ENCODE measurements at places on chromosomes 16 and 17. TPM values are rescaled to one million over a fixed set of nuclear protein-coding genes. Genes with fewer than 3 reads are reported as not detected.

The CRISPLD2 gene
- total RNA-seq, result 6.5 TPM

The MEOX1 gene
- 1.2 TPM for total RNA-seq

The TEX14 gene
- total RNA-seq, result 0.24 TPM

The VPS25 gene
- 70.9 TPM for total RNA-seq

The DOC2A gene
- 0.20 TPM for total RNA-seq

The DNAI2 gene
- not detected for total RNA-seq

The HID1 gene
- total RNA-seq, result 3.1 TPM

The PKMYT1 gene
- total RNA-seq, result 16.9 TPM

The RGS11 gene
- 0.92 TPM for total RNA-seq

The USP7 gene
- total RNA-seq, result 87.3 TPM

The SLC9A5 gene
- 0.08 TPM for total RNA-seq

The GP1BA gene
- not detected for total RNA-seq

The ZG16 gene
- not detected for total RNA-seq

The KRTAP4-5 gene
- not detected for total RNA-seq

The PRKCB gene
- total RNA-seq, result 0.76 TPM

The MYH1 gene
- not detected for total RNA-seq

The TMC5 gene
- 5.0 TPM for total RNA-seq

The HES7 gene
- 0.40 TPM for total RNA-seq

The DHRS13 gene
- total RNA-seq, result 10.0 TPM

The CSH2 gene
- total RNA-seq, result not detected

The ADGRG1 gene
- total RNA-seq, result 93.7 TPM

The IKZF3 gene
- total RNA-seq, result 1.1 TPM

The HOXB5 gene
- total RNA-seq, result 0.16 TPM

The LDHD gene
- total RNA-seq, result 9.2 TPM

The CDH16 gene
- total RNA-seq, result 5.0 TPM

The P2RX1 gene
- total RNA-seq, result 0.68 TPM

The DPEP2 gene
- total RNA-seq, result 0.68 TPM

The MMP25 gene
- total RNA-seq, result 0.80 TPM

The MMP28 gene
- 14.5 TPM for total RNA-seq

The SULT1A2 gene
- total RNA-seq, result 0.32 TPM

The NOB1 gene
- total RNA-seq, result 59.9 TPM

The ABCA10 gene
- total RNA-seq, result 2.8 TPM

The XPO6 gene
- 82.7 TPM for total RNA-seq

The C17orf58 gene
- 5.9 TPM for total RNA-seq

The GSG1L gene
- not detected for total RNA-seq

The SPATA33 gene
- total RNA-seq, result 3.9 TPM

The NPIPA7 gene
- total RNA-seq, result 9.4 TPM

The ITGB4 gene
- total RNA-seq, result 134 TPM

The TP53TG3 gene
- total RNA-seq, result not detected

The TK1 gene
- 33.3 TPM for total RNA-seq

The SLFN12L gene
- total RNA-seq, result 0.40 TPM

The TMED6 gene
- 0.52 TPM for total RNA-seq

The GLYR1 gene
- total RNA-seq, result 49.9 TPM

The IL17C gene
- total RNA-seq, result not detected

The HBM gene
- not detected for total RNA-seq

The BLTP2 gene
- total RNA-seq, result 67.9 TPM
